Stimulated activated CD4-positive, alpha-beta T cell treated with anti-CD3 and anti-CD28 coated beads, TNF-alpha, amount 100 ng/mL, for 24 hours (primary cell): ENCODE measurements at places on chromosomes 16 and 17.

GRCh38 chr17:28093999-28094716, 51.7 kb downstream of the NLK start:
- DNase-seq, result no peak

- no peak for DNase-seq
Measured at GRCh38 chr17:4786106-4786511, at the start of gene VMO1. VMO1 (minus strand) TSS chr17:4786364; CDS start chr17:4786352, 12 bp downstream.

- DNase-seq, result no peak
Measured at GRCh38 chr16:74651841-74652240, 14.8 kb downstream of the RFWD3 start.

DNA sequence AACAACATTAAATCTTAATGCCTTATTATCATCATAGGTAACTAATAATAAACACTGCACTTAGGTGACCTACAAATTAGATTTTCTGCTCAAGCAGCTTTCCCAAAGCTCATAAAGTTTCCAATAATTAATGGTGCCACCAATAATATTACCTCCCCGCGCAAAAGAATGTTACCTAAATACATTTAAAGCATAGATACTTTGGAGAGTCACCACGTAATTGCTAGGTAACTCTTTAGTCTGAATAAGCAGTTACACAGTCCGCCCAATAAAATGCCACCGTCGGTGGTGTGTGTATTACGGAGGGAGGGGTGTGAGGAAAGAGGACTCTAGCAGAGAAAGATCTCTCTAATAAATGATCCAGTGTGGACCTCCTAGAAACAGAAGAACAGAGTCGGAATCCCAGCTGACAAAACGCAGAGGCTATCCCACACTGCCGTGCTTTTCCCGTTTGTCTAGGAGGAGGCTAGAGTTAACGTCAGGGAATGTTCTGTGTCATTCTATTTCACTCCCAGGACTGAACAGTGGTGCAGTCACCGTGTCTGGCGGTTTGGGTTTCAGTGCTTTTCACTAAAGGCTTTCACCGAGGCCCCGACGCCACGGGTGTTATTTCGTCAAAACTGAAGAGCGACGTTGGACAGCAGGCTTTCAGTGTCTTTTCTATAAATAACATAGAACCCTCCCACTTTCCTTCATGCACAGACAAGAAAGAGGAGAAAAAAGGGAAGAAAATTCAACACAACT, 630 bp downstream of the RNFT1 start:
- peak; percentile 51 for DNase-seq

- no peak for DNase-seq
Measured at GRCh38 chr17:82475458-82475857, 16.9 kb downstream of the NARF start.

DNA sequence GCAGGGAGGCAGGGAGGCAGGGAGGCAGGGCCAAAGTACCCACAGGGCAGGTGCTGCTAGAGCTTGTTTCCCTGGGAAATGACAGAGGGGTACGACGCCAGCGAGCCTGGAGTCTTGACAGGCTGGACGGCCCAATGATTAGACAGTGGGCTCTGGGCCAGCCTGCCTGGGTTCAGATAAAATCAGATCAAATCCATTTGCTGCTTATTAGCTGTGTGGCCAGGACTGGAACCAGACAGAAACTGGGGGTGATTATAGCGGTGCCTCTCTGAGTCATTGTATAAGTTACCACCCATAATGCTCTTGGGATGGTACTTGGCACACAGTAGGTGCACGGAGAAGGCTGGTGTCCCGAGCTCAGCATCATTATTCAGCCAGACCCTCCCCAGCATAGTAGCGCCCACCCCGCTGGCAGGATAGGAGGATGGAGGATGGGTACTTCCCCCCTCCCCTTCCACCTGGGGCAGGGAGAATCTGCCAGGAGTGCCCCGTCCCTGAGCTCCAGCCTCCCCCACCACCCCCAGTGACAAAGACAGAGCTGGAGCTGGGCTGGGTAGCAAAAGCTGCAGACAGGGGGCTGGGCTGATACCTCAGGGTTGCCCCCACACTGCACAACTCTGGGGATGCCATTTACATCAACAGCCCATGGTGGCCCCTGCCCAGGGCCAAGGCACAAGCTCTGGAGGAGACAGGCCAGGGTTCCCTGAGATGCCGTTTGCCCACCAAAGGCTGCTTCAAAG, 77.6 kb upstream of the TNRC6C start:
- no peak for DNase-seq

GRCh38 chr16:20683812-20684211, 13.7 kb downstream of the ACSM1 start:
- no peak for DNase-seq

DNA sequence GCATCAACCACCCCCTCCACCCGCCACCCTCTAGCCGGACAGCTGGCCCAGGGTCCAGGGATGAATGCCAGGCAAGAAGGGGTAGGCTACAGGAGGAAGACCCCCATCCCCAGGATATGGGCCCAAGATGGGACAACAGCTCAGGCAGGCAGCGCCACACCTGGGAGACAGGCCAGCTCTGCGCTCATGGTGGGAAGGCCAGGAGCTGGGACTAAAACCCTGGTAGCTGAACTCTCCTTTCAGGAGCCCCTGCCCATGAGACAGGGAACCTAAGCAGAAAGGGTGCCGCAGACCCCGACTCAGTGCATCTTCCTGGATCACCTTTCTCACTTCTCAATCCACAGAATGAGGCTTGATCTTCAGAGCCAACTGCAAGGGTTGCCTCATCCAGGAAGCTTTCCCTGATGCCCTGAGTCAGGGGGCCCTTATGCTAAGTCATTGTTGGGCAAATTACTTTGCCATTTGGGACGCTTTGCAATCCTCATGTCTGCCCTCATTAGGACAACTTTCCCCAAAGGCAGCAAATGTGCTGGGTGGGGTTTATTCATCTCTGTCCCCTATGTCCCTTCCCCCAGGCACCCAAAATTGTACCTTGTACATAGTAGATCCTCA, 9.0 kb downstream of the ZDHHC1 start:
- no peak for DNase-seq

DNA sequence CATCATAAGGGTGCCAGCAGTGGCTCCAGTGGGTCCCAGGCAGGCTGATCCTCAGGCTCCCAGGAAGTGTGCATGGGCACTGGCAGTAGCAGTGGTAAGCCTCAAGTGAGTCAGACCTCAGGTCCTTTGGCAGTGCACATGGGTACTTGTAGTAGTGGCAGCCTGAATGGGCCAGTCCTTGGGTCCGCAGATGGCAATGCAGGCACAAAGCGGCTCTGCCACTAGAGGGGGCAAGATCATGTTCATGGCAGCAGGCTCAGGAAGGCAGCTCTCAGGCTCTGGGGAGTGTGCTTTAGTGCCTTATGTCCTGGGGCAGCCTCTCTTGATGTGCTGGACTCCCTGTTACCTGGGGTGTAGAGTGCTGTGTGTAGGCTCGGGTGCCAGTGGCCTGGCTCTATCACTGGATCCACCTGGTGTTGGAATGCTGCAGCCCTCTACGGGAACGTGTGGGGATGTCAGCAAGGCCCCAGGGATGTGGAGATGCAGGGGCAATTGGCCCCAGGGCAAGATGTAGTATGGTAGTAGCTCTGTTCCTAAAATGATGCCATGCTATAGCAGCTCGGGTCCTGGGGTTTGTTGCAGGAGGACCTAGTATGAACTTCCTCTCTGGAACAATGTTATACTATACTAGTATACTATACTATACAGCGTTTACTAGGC, 11.0 kb downstream of the ACSM3 start:
- peak; percentile 31 for DNase-seq

DNA sequence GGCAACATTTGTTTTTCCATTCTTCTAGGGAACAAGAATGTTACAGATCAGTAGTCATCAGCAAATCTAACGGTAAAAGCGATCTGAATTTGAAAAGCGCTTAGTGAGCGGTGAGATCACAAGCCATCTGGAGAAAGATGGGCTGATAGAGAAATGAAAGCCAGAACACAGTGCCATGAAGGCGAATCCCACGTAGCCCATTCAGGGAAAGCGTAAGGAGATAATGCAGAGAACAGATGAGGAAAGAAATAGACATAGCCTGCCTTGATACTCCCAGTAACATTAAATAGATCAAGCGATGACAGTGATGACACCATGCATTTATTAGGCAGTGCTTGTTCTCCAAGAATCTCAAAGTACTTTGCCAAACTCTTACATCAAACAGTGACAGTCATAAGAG, 183.1 kb upstream of the PSMD7 start:
- no peak for DNase-seq

- no peak for DNase-seq
Measured at GRCh38 chr16:15686287-15686686, 36.2 kb downstream of the NDE1 start.

DNA sequence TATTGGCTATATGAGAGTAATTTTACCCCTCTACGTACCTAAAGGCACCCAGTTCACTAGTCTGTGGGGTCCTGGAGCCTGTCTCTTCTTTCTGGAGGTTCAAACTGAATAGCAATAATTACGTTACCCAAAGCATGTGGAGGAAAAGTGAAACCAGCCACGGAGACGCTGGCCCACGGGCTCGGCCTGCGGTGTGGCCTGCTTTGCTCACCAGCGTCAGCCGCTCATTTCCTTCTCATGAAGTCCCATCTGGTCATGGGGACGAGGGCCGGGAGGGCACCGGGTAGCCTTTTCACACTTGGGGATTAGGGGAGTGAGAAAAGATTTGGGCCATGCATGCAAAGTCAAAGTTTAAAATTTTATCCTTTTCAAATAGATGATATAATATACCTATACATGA, 26.9 kb downstream of the ELAC2 start:
- no peak for DNase-seq

- DNase-seq, result no peak
Measured at GRCh38 chr16:67150833-67151396, at the start of gene B3GNT9. B3GNT9 (minus strand) TSS chr16:67150998; CDS start chr16:67150485, 513 bp downstream.

DNA sequence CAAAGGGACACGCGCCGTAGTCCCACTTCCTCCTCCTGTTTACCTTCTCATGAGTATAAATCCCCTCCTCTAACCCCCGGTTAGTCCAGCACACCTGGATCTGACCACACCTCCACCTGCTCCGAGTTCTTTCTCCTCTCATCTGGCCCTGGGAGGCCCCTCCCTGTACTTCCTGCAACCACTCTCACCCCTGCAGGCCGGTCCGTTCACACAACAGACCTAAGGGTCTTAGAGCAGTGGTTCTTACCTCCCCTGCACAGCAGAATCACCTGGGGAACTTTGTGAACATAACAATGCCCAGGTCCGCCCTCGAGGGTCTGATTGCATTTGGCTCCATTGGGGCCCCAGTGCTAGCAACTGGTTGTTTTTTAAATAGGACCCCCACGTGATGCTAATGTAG, 24.8 kb downstream of the TMEM114 start:
- no peak for DNase-seq

- DNase-seq, result no peak
Measured at GRCh38 chr17:28715217-28715616, 2.5 kb downstream of the RAB34 start.

DNA sequence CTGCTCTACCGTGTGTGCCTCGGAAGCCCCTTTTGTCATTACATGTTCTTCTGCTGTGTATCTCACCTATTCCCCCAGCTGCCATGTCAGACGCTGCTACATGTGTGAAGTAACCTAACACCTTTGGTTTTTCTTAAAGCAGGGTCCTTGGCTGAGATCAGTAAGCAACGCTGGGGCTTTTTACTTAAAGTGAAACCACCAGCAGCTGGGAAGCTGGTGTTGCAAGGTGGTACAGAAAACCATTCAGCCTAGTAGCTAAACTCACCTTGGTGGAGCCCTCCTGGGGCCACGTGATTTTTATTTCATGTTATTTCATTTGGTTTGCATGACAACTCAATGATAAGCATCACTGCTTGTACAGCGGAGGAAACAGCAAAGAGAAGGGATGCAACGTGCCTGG, 62.6 kb downstream of the PLCG2 start:
- DNase-seq, result no peak

DNA sequence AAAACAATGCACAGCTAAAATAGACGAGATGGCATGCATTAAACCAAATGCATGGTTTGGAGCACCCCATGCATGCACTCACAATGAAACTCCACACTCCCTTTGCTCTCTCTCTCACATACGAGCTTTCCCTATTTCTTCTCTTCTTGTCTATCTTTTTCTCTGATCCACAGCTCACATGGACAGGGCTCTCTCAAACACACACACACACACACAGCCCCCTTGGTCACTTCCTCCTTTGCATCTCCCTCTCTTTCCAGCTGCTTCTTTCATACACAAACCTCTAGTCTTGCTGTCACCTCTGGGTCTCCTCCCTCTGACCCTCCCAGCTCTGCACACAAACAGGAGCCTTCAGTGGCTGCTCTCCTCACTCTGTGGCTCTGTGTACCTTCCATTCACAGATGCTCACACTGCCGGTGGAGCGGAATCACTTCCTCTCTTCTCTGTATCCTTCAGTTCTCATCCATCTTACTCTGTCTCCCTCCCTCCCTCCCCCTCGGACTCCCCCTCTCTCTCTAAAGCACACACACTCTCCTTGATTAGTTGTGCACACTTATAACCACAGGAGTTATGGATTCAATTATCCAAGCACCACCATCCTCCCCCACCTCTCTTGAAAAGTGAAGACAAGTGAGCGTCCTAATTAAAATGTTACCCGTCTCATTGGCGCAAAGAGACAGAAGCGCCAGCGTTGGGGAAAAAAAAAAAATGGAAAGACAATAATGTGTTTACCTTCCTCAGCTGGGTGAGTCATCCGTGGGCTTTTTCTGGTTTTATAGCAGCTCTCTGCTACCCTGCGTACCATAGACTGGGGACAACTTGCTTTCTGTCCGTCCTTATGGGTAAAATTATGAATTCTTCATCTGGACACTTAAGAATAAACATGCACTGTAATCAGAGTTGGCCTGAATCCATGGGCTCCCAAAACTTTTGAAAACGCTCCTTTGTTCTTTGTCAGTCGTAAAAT, 90.8 kb downstream of the SHISA6 start:
- no peak for DNase-seq

DNA sequence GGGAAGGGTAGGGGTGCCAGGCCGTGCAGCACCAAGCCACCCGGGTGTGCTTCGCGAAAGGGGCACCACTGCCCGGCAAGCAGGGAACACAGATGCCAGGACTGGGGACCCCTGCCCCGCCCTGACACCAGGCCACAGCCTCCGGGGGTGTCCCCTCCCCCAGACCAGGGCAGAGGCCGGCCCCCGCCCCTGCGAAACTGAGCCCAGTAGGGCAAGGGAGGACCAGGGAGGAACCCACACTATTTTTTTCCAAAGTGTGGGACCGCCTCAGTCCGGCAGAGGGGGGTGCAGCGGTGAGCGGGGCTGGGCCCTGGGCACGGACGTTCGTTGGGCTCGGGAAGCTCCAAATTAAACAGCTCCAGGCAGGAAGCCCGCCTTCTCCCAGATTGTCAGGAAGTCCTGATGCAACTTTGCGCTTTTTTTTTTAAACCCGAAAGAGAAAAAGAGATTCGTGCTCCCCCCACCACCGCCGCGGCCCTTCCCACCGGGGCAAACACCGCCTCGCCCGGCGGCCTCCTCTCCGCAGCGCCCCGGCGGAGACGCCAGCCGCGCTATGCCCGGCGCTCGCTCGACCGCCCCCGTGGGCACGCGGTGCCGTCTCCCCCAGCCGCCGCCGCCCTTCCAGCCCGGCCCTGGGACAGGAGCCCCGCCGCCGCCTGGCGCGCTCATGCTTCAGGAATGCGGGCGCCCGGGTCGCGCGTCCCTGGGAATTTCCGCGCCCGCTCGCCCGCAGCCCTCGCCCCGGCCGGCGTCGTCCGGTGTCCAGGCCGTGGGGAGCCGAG, 755 bp downstream of the PIEZO1 start:
- no peak for DNase-seq

GRCh38 chr16:430904-431303, 5.5 kb downstream of the RAB11FIP3 start:
- DNase-seq, result no peak
